ENCODE measurements at places on chromosomes 11 and 22.

- no peak for DNase-seq
These were observed 408 bp downstream of the PPP2R5B start for GRCh38 chr11:64924910-64925284.

DNA sequence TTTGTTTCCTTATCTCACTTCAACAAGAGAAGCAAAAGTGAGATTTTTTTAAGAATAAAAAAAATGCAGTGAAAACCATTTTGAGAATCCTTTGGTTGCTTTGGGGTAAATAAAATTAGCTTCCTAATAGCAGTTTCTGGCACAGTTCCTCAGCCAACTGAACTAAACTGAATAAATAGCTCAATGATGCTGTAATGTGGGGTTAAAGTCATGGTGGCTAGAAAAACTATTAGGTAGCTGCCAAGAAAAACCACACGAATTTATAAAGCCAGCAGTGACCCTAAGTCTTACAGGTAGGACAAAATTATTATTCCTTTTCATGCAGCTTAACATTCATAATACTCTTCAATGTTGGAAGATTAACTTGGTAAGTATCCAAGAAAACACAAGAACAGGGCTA, 142.4 kb downstream of the APIP start:
- no peak for DNase-seq

GRCh38 chr11:72981080-72981479, 161.0 kb downstream of the FCHSD2 start:
- no peak for DNase-seq

DNA sequence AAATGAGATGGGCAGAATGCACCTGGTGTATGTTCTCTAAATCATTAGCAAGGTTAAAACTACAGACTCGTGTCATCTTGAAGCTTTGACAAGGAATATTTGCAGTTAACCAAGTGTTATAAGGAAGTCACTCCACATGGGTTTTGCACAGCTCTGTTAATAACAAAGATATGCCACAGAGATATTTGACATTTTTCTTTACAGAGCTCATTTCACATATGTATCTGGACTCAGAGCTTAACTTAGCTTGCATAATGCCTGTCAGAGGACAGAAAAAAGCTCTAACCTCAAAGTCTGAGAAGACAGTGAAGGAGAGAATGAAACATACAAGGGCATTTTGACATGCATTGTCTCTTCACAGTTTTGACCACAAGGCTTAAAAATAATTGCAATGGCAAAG, 105.5 kb downstream of the C11orf87 start:
- DNase-seq = no peak

DNA sequence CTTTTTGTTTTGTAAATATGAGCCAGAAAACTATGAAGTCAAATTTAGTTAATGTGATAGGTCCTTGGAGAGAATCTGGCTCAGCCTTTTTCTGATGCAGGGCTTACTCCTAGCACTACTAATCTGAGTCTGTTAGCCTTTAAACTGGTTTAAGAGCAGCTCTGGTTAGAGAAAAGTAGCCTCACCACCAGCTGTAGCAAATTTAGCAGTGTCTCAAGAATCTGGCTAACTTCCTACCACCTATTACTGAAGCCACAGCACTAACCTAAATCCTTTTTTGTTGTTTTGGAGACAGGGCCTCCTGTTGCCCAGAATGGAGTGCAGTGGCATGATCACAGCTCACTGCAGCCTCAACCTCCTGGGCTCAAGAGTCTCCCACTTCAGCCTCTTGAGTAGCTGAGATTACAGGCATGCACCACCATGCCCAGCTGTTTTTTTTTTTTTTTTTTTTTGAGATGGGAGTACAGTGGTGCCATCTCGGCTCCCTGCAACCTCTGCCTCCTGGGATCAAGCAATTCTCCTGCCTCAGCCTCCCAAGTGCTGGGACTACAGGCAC, 13.9 kb downstream of the RBM4B start:
- no peak for DNase-seq

DNA sequence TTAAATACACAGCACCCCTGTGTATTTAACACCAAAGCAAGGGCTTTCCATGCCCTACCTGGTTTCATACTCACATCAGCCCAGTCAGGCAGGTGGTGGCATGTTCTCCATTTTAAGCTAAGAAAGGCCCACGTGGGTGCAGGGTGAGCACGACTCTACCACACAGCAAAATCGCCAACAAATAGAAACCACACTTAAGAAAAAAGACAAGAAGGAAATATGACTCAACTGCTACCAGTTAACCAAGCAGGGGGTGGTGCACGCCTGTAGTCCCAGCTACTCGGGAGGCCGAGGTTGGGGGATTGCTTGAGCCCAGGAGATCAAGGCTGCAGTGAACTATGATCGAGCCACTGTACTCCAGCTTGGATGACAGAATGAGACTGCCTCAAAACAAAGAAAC, 35.2 kb upstream of the TFIP11 start:
- DNase-seq = no peak

DNA sequence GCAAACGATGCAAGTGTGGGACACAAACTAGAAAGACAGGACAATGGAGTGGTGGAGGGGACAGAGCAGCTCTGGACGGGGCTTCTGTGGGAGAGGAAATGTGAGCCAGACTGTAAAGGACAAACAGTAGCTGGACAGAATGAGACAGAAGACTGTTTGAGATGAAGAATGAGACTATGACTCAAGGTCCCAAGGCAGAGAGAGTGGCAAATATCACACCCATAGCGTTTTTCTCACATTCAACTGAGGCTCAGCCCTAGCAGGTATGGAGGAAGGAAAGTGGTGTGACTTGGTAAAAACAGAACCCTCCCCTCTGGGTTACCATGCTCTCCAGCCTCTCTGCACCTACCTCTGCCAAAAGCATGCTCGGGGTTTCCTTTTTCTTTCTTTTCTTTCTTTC, 96.5 kb downstream of the RPL27A start:
- DNase-seq = no peak

DNA sequence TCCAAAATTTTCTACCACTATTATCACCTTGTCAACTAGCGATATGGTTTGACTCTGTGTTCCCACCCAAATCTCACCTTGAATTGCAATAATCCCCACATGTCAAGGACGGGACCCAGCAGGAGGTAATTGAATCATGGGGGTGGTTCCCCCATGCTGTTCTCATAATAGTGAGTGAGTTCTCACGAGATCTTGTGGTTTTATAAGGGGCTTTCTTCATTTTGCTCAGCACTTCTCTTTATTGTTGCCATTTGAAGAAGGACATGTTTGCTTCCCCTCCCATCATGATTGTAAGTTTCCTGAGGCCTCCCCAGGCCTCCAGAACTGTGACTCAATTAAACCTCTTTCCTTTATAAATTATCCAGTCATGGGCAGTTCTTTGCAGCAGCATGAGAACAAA, 73.5 kb upstream of the ZC3H12C start:
- DNase-seq = no peak

GRCh38 chr11:111829185-111829968, 42.0 kb downstream of the ALG9 start:
- no peak for DNase-seq

DNA sequence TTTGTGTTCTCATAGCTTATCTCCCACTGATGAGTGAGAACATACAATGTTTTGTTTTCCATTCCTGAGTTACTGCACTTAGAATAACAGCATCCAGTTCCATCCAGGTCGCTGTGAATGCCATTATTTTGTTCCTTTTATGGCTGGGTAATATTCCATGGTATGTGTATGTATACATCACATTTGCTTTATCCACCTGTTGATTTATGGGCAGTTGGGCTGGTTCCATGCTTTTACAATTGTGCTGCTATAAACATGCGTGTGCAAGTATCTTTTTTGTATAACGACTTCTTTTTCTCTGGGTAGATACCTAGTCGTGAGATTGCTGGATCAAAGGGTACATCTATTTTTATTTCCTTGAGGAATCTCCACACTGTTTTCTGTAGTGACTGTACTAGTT, 74.8 kb downstream of the ZNF280B start:
- no peak for DNase-seq

GRCh38 chr11:61510166-61510919, 1.8 kb downstream of the LRRC10B start:
- DNase-seq = no peak

- DNase-seq = no peak
These were observed 39.7 kb downstream of the NECTIN1 start for GRCh38 chr11:119689302-119689701.

DNA sequence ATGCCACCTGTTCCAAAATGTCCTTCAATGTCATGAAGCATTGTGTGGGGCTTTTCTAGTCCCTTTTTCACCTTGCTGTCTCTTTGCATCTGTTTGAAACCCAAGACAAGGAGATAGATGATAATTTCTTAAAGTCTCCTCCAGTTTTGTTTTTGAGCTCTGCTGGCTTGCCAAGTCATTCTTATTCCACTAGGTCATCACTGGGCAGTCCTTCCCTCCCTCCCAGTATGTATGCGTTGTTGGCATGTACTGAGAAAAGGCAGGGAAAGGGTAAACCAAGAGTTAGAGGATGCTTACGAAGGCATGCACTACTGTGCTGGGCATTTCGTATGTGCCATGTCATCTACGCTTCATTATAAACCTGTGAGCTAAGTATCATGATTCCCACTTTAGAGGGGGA, 78.6 kb downstream of the PARVA start:
- DNase-seq = no peak

DNA sequence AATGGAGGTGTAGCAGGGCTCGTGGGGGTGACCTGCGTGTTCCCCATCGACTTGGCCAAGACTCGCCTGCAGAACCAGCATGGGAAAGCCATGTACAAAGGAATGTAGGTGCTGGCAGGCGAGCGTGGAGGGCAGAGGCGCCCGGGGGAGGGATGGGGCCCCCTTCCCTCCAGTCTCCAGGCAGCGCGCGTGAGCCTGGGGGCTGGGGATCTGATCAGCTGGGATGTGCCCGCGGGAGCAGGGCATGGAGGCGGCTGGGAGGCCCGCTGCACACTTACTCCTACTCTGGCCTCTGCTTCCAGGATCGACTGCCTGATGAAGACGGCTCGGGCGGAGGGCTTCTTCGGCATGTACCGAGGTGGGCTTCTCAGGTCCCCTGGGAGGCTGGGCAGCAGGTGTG, 17.8 kb downstream of the SLC25A18 start:
- no peak for DNase-seq

GRCh38 chr11:44310206-44310462, 195 bp upstream of the ALX4 start:
- no peak for DNase-seq

GRCh38 chr22:38981005-38981991, 849 bp upstream of the APOBEC3B start:
- DNase-seq = no peak

- no peak for DNase-seq
These were observed 125.6 kb upstream of the LMO1 start for GRCh38 chr11:8389029-8389996.

DNA sequence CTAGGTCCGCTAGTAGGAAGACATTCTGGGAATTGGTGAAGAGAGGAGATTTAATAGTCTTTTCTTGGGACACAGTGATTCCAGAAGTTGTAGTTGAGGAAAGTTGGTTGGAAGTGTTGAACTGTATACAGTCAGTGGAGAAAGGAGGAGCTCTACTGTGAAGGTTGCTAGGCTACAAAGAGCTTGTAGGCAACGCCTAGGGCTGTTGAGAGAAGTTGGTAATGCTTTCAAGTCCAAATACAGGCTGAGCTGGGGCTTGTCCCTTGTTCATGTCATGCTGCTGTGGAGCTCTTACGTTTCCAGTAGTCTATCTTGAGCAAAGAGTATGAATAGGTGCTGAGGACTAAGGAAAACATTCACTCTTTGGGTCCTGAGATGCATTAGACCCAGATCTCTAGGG, 1.1 kb downstream of the TBCEL start:
- DNase-seq = no peak

DNA sequence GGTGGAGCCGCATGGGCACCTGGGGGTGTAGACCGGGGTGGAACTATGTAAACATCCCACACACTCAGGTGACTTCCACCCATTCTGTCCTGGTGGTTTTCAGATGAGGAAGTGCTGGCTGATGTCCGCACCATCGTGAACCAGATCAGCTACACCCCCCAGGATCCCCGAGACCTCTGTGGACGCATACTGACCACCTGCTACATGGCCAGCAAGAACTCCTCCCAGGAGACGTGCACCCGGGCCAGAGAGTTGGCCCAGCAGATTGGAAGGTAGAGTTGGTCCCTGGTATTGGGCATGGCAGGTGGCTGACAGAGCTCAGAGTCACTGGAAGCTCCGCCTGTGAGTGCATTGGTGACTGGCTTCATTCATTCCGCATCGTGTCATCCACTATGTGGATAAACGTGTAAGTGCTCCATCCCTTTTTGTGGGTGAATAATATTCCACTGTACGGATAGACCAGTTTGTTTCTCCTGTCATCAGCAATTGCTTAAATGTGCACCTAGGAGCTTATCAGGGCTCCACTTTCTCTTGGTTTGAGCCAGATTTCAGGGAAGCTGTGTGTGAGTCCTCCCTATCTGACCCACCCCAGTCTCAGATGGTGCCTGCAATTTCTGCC, 29.9 kb downstream of the NADSYN1 start:
- DNase-seq = no peak

DNA sequence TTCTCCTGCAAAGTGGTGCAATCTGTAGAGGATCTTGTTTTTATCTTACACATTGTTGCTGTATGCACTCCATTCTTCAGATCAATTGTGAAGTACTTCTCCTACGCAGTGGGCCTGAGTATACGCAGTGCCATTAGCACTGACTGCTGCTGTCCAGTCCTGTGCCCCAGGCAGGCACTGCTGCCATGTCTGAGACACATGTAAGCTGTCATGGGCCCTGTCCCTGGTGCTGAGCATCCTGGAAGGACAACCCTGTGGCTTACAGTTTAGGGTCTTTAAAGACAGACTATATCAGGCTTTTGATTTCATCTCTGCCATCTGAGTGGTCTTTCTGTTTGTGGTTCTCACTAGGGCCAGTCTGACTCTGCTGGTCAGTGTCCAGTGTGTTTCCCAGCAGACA, 44.8 kb upstream of the PTPN5 start:
- DNase-seq = no peak

- peak; percentile 20 for DNase-seq
These were observed 651 bp upstream of the FAM83F start for GRCh38 chr22:39994041-39994565.

GRCh38 chr11:2268729-2269600, 1.4 kb downstream of the ASCL2 start:
- DNase-seq = no peak

GRCh38 chr22:22516992-22517391, 3.1 kb downstream of the ZNF280A start:
- no peak for DNase-seq

DNA sequence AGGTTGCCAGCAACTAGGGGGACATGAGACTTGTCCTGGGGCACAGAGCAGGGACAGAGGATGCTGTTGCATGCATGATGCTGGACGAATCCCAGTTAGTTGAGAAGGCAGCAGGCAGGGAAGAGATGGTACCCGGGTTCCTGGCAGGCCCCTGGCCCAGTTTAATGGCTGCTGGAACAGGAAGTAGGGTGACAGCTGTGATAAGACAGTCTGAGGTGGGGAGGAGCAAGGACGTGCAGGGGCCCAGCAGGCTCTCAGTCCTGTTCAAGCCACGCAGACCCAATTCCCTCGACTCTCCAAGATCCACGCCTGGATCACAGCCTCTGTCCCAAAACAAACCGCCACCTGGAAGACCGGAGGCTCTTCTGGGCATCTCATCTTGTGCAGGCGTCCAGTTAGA, 32.0 kb downstream of the LRRC10B start:
- no peak for DNase-seq

- no peak for DNase-seq
These were observed 354 bp downstream of the POLR2L start for GRCh38 chr11:841981-842369.

- no peak for DNase-seq
These were observed 879 bp downstream of the TMEM121B start for GRCh38 chr22:17120281-17120680.

Measured in fibroblast of skin of left quadriceps (primary cell).